Activated naive CD4-positive, alpha-beta T cell treated with anti-CD3 and anti-CD28 coated beads, Interleukin-2, amount 10 ng/mL, durations not matched to agents 7 days and 5 days (primary cell): ENCODE measurements at places on chromosomes 3 and 15.

GRCh38 chr15:88147760-88148159 lies 108.8 kb downstream of the NTRK3 start:
- DNase-seq = no peak

GRCh38 chr3:29922992-29923746 lies 642.3 kb downstream of the RBMS3 start:
- DNase-seq = no peak

DNA sequence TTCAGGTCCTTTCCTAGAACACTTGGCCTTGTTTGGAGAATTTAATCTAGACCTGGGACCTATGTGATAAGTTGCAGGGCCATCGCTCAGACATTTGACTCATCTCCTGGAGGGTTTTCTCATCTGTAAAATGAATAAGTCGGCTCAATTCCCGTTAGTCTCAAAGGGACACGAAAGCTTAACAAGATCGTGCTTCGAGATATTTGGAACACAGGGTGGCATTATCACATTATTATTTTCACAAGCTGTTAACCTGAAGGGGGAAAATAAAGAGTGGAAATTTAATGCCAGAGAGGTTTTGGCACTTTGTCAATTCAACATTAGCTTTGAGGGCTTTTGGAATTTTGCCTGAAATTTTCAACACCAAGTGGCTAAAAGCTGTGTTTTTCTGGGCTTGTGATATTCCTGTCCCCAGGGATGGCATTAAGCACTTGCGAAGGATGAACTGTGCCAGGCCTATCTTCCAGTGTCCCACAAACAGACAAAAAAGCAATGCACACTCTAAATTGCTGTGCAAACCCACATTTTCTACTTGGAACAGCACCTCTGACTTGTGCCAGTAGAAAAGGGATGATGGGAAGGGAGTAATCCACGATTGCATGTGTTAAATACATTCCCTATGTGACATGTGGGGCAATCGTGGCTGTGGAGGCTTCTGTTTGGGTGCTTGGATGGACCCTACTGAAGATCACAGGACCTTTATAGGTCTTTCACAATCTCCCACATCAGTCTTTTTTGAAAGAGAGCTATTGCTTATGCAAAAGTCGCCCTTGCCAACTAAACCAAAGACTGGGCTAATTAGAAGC lies 478.7 kb downstream of the MFSD1 start:
- no peak for DNase-seq

DNA sequence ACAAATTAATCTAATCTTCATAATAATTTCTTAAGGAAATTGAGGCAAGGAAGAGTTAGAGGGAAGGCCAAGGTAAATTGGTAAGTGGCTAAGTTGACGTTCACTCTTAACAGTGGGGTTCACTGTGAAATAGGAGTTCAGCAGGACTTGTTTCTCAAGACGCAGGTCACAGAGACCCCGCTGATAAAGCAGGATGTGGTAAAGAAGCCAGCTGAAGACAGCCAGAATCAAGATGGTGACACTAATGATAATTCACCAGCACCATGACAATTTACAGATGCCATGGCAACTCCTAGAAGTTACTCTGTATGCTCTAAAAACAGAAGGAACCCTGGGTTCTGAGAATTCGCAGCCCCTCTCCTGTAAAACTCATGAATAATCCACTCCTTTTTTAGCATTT lies 100.1 kb upstream of the CTDSPL start:
- DNase-seq = no peak

- DNase-seq = no peak
Measured at GRCh38 chr3:149316437-149316836, 17.0 kb downstream of the TM4SF18 start.

GRCh38 chr3:171574556-171575240 lies 114.5 kb upstream of the TNIK start:
- DNase-seq = no peak

DNA sequence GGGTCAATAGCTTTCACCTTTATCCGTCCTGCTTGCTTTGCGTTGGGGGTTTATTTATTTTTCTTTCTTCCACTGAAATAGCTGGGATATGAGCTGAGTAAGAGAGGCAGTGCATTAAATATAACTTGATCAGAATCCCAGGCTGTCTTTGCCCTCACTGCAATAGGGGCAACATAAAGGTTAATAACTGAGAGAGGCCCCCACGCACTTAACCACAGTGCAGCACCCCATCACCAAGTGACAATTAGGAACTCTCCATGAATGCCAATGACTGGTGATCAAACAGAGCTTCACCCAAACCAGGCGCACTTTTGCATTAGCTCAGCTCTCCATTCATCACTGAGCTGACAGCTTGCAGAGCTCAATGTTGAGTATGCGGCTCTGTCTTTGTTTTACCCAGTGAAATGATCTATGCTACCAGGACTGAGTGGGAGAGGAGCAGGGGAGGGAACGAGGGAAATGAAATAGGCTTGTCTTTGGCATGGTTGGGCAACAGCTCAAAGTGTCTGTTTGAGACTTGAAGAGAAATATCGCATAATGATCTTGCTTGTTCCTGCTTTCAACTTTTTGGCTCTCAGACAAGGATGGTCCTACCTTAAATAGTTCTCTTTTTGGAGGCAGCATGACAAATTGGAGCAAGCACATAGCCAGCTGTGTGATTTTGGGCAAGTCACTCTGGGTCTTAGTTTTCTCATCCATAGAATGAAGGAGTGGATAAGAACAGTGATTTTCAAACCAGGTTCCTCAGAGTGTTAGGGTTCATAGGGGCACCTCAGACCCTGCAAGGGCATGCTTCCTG lies 14.5 kb upstream of the GLCE start:
- no peak for DNase-seq

DNA sequence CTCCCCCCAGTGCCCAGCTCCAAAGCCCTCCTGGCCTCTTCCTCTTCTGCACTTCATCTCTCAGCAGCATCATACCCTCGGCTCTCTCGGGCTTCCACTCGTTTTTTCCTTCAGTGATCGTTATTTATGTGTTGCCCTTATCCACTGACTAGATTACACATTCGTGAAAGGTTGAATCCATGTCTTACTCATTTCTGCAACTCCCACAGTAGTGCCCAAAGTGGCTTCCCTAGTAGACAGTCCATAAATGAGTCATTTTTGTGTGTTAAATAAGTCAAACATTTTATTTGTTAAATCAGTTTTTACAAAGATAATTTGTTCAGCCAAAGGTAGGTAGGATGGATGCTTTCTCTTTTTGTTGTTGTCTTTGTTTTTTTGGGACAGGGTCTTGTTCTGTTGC lies 87.4 kb downstream of the CRTC3 start:
- no peak for DNase-seq

DNA sequence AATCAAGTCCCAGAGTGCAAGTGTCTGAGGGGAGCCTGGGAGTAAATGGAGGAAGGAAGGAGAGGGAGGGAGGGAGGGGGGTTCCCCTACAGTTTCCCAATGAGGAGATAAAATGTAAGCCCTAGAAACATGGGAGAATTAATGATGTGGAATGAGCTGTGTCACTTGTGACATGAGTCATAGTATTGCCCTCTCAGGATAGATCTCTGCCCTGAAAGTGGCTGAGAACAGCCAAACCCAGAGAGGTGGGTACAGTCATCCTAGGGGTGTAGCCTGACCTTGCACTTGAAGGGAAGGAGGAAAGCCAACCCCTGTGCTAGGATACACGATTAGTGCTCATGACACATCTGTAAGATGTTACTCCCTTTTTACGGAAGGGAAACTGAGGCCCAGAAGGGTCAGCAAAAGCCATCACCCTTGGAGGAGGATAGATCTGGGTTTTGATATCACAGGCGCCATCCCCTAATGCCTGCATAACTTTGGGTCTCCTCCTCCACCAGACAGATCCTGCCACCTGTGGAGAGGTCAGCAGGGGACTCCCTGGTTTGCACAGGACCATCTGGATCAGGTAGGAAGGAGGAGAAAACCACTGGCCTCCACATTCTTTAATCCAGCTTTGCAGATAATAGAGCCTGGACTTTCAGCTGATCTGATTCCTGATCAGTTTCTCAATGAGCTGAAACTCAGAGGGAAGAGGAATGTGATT lies 23.1 kb upstream of the USP3 start:
- DNase-seq = no peak

GRCh38 chr3:112629425-112629824 lies 11.5 kb downstream of the CCDC80 start:
- DNase-seq = no peak

DNA sequence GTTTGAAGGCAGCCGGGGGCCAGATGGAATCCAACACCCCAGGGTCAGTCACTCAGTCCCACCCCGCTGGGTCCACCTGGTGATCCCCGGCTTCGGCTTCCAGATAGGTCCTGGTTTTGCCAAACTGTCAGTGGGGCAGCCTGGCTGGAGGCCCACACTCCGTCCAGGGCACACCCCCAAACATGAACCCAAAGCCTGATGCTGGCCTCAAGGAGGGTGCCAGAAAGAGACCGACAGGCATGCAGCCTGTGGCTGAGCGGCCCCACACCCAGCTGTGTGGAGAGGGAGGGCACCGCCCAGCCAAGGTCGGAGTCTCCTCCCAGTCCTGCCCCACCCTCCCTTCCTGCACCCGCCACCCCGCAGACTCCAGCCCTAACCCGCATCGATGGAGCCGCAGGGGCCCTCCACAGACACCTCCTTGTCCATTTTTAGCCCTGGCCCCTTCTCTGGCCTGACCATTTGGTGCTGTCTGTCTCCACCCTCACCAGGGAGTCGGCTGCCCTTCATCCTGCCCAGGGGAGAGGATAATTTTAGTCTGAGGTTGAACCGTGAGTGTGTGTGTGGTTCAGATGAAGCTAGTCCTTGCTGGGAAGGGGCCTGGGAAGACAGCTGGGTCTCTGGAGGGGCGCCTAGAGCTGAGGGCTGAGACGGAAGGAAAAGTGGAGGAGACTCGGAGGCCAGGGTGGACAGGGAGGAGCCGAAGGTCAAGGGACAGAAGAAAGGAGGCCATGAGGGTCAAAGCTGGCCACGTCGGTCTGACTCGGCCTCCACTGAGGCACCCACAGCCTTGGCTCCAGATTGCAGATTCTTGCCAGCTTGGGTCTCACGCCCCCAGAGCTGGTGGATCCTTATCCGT lies 23.1 kb downstream of the TNK2 start:
- no peak for DNase-seq

GRCh38 chr3:119861681-119862080 lies 79.8 kb downstream of the NR1I2 start:
- no peak for DNase-seq
